ENCODE measurements at places on chromosomes 2 and 18. TPM values are rescaled to one million over a fixed set of nuclear protein-coding genes. Genes with fewer than 3 reads are reported as not detected.

- no peak overlapping the region for H3K4me3 ChIP-seq
- peaks cover 23% of the 10 kb centered on the region for H3K36me3 ChIP-seq
- peak; percentile 12 for DNase-seq
- H3K4me1 ChIP-seq = peaks cover 34% of the 10 kb centered on the region
Measured at GRCh38 chr2:20631617-20632307, 19.1 kb downstream of the HS1BP3 start.

GRCh38 chr18:75874401-75875089 is 447.0 kb upstream of the SMIM21 start:
- H3K27me3 ChIP-seq = no peaks in the 10 kb centered on the region
- no peak overlapping the region for H3K4me3 ChIP-seq
- DNase-seq = no peak
- H3K27ac ChIP-seq = no peak overlapping the region
- no peaks in the 10 kb centered on the region for H3K4me1 ChIP-seq

DNA sequence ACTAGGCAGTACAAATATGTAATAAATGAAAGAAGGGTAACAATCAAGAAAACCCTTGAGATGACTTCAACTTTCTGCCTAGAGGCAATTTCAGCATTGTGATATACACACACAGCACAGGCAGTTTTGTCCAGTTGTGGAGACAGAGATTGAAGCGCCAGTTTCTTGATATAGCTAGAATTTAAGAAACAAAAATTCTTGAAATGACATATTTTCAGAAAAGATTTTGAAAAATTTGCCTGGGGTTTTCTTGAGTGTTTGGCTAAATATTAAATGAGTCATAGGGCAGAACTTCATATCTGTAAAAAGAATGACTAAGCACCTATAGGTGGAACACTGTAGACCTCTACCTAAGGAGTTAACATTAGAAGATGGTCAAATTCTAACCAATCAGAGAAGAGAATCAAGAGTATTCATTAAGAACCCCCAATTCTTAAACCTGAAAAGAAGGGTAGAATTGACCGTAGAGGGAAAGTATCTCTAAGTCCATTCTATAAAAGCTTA is 1266.8 kb upstream of the TMEFF2 start:
- H3K4me1 ChIP-seq = no peaks in the 10 kb centered on the region
- H3K27ac ChIP-seq = no peak overlapping the region
- H3K27me3 ChIP-seq = no peaks in the 10 kb centered on the region
- no peak overlapping the region for H3K4me3 ChIP-seq

The UGT1A8 gene
- not detected for total RNA-seq
